GM23338 (cell line): ENCODE measurements at places on chromosomes 1 and 21. TPM values are rescaled to one million over a fixed set of nuclear protein-coding genes. Genes with fewer than 3 reads are reported as not detected.

CD48 gene
- total RNA-seq, result 0.45 TPM in 1 of 2 replicates, not detected in the other

OR10K1 gene
- not detected in 2 replicates for total RNA-seq

SHISA4 gene
- 3.8 and 9.2 TPM in 2 replicates for total RNA-seq

SETDB1 gene
- 33.0 and 47.4 TPM in 2 replicates for total RNA-seq

VANGL2 gene
- total RNA-seq, result 42.8 and 51.3 TPM in 2 replicates

BATF3 gene
- total RNA-seq, result 3.6 and 6.8 TPM in 2 replicates

TMEM82 gene
- total RNA-seq, result not detected in 2 replicates

- H3K36me3 ChIP-seq, result no peaks in the 10 kb centered on the region
- H3K4me3 ChIP-seq, result no peak overlapping the region
- no peaks in the 10 kb centered on the region for H3K27me3 ChIP-seq
- no peak overlapping the region for H3K27ac ChIP-seq
- H3K4me1 ChIP-seq, result no peaks in the 10 kb centered on the region
These were observed 17.0 kb downstream of the TFF3 start for GRCh38 chr21:42298237-42298636.

DNA sequence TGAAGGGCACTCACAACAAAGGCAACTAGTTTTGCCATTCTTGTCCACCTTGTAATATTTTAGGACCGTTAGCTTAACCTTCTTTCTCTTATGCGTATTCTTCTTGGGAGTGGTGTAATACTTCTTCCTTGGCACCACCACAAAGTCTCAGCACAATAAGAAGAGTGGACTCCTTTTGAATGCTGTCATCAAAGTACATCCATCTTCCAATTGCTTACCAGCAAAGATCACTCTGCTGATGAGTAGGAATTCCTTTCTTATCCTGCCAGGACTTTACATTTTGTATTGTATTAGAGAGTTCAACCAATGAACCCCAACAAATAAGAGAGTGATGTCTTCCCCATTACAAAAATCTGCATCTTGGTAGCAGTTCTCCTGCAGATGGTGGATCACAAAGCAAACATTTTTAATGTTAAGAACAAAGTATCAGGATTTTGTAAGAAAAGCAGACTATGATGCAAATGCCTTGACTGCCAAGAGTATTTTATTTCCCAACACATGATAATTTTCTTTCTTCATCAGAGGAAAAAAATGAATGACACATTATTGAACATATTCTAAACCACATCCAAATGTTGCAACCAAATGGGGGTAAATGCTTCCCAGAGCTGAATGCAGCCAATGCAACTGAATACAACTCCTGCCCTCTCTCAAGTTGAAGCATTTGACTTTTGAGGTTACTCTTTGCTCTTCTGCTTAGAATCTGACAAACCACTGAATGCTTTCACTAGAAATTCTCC is 5.1 kb upstream of the ARNT start:
- DNase-seq, result no peak
- H3K36me3 ChIP-seq, result no peaks in the 10 kb centered on the region
- H3K27me3 ChIP-seq, result no peaks in the 10 kb centered on the region
- no peaks in the 10 kb centered on the region for H3K4me1 ChIP-seq

- peak within 1 kb of the TSS; percentile 42; the same call in 1 of the 2 replicates for H3K27ac ChIP-seq
- H3K27me3 ChIP-seq, result 0 out of 2 replicates have a peak, but pooled peaks cover 10% of the 10 kb centered on the region
- DNase-seq, result peak; percentile 81
- H3K36me3 ChIP-seq, result no peaks in the 10 kb centered on the region
These were observed at the start of gene RNPEP for GRCh38 chr1:201982623-201983379. TSS of gene RNPEP (plus strand) at chr1:201982648. CDS start at chr1:201982667, 19 bp downstream.

DNA sequence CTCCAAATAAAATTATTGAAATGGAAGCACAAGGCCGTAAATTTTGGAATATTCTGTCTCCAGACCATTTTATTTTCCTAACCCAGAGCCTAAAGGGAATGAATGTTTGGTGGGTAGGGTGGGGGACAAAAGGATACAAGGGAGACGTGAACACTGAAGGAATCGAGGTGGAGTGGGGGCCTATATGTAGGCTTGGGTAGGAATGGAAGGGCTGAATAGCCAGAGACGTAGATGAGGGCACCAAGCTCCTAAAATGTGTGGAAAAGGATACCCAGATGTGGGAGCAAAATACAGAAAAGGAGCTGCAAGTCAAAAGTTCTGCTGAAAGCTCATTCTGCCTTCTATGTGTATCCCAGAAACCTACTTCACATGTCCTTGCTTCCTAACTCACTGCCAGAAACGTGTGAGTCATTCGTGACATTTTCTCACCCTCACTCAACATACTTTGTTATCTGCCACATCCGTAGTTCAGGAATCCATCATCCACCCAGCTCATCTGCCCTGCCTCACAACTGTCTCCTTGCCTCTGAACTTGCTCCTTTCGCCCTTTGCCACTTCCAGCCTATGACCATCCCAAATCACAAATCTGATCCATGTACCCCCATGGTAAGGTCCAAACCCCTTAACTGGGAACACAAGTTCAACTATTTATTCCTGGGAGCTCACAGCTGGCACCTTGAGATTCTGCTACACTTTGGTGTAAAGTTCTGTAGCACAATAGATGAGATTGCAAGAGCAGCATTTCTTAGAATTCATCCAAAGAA is 84.1 kb upstream of the PRDX6 start:
- H3K27me3 ChIP-seq, result no peaks in the 10 kb centered on the region
- no peak overlapping the region for H3K27ac ChIP-seq
- no peaks in the 10 kb centered on the region for H3K36me3 ChIP-seq

GRCh38 chr1:164337885-164338284 is 221.1 kb upstream of the PBX1 start:
- H3K4me1 ChIP-seq, result no peaks in the 10 kb centered on the region
- DNase-seq, result no peak
- 0 out of 2 replicates have a peak, but pooled peaks cover 3% of the 10 kb centered on the region for H3K36me3 ChIP-seq
- H3K27ac ChIP-seq, result no peak overlapping the region
- H3K4me3 ChIP-seq, result no peak overlapping the region

DNA sequence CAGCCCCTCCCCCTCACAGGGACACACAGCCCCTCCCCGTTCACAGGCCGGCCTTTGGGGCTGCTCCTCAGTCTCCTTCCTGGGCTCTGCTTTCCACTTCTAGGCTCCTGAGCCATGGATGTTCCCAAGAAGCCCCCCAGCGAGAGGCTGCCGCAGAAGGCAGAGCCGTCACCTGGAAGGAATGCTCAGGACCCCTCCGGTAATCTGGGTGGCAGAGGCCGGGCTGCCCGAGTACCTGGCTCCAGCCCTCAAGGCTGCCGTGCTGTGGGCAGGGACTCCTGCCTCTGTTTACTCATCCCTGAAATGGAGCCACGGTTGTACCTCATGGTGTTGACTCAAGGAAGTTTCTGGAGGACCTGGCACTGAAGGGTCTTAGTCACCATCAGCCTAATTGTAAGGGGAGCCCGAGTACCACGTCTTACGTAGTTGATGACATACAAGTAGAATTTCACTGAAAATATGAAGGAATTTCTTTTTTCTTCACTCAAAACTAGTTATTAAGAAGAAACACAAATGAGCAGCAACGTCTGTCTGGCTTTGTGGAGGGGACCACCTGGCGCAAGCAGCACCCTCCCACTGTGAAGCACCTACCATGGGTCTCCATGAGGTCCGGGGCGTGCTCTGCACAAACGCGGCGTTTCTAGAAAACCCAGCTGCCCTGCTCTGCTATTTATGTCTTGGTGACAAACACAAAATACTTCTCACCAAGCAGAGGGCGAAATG is 33.7 kb downstream of the PRDM15 start:
- DNase-seq, result no peak
- H3K27me3 ChIP-seq, result no peaks in the 10 kb centered on the region
- peaks cover 3% of the 10 kb centered on the region; the same call in 1 of the 2 replicates for H3K36me3 ChIP-seq
- H3K4me1 ChIP-seq, result no peaks in the 10 kb centered on the region
- peak overlapping the region; percentile 32; the same call in 1 of the 2 replicates for H3K27ac ChIP-seq

- H3K27me3 ChIP-seq, result no peaks in the 10 kb centered on the region
- no peak overlapping the region for H3K4me3 ChIP-seq
- H3K36me3 ChIP-seq, result no peaks in the 10 kb centered on the region
These were observed 27.0 kb downstream of the TTC39A start for GRCh38 chr1:51303315-51303714.

DNA sequence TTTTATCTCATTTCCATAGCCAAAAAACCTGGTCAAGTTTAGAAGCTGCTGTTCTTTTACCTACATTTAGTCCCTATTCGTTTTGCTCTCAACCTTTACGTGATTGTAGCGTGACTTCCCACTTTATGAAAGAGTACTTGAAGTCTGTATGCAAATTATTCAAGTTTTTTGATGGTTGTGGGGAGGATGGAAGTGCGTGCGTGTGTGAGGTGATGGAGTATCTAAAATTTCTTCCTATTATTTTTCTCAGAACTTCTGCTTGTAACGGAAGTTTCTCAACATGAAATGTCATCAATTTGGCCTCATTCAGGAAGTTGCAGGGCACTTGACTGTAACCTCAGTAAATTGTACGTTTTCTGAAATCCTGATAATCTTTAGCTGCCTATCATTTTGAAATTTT is 64.0 kb downstream of the SAMSN1 start:
- no peak for DNase-seq
- no peak overlapping the region for H3K27ac ChIP-seq
- H3K4me3 ChIP-seq, result no peak overlapping the region
- H3K27me3 ChIP-seq, result no peaks in the 10 kb centered on the region
- no peaks in the 10 kb centered on the region for H3K36me3 ChIP-seq
- no peaks in the 10 kb centered on the region for H3K4me1 ChIP-seq

GRCh38 chr1:38527373-38527966 is 332.1 kb downstream of the RRAGC start:
- H3K4me1 ChIP-seq, result no peaks in the 10 kb centered on the region
- H3K27me3 ChIP-seq, result no peaks in the 10 kb centered on the region
- H3K36me3 ChIP-seq, result no peaks in the 10 kb centered on the region
- DNase-seq, result peak; percentile 60
- H3K27ac ChIP-seq, result no peak overlapping the region
- no peak overlapping the region for H3K4me3 ChIP-seq

- H3K36me3 ChIP-seq, result no peaks in the 10 kb centered on the region
- no peak for DNase-seq
- peaks cover 15% of the 10 kb centered on the region for H3K4me1 ChIP-seq
- H3K4me3 ChIP-seq, result no peak overlapping the region
These were observed 1.5 kb upstream of the ATXN7L2 start for GRCh38 chr1:109482242-109482641.

DNA sequence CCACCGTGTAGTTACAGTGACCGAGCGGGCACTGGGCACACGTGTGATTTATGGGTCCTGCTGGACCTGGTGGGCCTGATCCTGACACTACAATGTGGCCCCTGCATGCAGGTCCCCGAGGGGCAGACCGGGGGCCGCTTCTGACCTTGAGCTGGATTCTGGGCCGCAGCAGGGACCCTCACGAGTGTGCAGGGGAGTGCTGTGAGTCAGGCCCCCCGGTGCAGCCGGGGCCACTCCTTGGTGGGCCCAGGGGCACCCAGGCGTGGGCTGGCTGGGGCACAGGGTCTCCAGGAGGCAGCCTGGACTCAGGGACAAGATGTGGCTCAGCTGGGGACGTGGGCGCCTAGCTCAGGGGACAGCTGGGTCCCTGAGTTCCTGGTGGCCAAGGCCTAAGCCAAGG is 77.5 kb upstream of the TTC34 start:
- no peak for DNase-seq
- H3K36me3 ChIP-seq, result no peaks in the 10 kb centered on the region
- no peaks in the 10 kb centered on the region for H3K27me3 ChIP-seq

DNA sequence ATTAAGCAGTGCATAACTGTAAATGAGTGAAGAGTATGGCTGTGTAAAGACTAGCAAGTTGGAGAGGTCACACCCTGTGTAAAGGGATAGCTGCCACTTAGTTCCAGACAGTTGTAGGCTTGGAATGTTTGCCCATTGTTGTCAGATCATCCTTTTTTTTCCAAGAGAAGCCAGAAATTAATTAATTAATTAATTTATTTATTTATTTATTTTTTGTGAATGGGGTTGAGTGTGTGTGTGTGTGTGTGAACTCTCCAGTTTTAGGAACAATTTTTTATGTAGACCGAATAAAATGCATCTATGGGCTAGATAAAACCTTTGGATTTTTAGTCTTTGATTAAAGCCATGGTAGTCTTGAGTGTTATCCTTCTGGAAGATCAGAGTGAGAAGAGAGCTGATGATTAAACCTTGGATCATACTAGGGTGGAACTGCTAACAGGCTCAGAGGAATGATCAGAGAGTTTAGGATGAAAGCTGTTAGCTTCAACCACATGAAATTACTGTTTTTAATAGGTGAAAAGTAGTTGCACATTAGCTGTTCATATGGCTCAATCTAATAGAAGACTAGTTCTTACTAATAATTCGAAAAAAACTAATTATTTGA is 58.4 kb downstream of the OSBPL9 start:
- H3K4me1 ChIP-seq, result no peaks in the 10 kb centered on the region; the same call in 1 of the 2 replicates
- no peak overlapping the region for H3K27ac ChIP-seq
- DNase-seq, result no peak
- H3K4me3 ChIP-seq, result no peak overlapping the region
- H3K27me3 ChIP-seq, result no peaks in the 10 kb centered on the region
- no peaks in the 10 kb centered on the region for H3K36me3 ChIP-seq

DNA sequence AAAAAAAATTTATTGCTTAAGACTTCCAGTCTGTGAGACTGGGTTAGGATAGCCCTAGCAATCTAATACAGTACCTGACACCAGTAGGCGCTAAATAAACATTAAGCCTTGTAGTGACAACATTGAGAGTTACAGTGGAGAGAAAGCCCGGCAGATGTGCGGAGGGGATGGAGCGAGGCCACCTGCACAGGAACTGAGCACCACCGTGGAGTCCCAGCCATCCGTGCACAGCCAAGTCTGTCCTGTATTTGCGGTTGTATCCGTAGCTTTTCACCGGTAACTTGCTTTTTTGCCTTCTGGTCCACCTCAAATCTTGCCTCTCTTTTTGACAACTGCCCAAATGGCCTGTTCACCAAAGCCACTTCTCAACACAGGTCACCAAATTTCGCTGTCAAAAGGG is 260.1 kb downstream of the GPATCH2 start:
- no peak overlapping the region for H3K27ac ChIP-seq

DNA sequence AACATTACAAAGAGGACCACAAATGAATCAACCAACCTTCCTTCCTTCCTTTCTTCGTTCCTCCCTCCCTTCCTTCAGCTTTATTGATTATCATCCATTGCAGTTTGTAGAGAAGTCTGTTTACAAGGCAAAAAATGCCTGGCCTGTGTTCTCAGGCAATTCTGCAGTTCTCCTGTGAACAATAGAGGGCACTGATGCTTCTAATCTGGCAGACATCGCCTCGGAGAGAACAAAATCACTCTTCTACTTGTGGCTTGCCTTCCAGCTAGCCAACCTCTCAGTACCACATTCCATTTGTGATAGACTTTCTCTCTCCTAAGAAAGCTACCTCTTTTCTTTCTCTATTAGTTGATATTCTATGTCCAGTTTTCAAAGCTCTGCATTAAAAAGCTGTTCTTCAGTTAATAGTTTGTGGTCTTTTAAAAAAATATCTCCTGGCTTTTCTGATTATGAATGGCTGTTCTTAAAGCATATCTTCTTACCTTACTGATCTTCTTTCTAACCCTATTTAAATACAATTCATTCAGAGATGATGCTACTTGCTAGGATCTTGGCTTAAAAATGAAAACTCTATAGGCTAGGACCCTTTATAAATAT is 26.9 kb upstream of the ESRRG start:
- H3K27ac ChIP-seq, result no peak overlapping the region
- H3K4me3 ChIP-seq, result no peak overlapping the region
- H3K36me3 ChIP-seq, result no peaks in the 10 kb centered on the region
- DNase-seq, result peak; percentile 86
- no peaks in the 10 kb centered on the region for H3K4me1 ChIP-seq
- H3K27me3 ChIP-seq, result no peaks in the 10 kb centered on the region

- no peaks in the 10 kb centered on the region for H3K36me3 ChIP-seq
- DNase-seq, result peak; percentile 1
- no peaks in the 10 kb centered on the region for H3K27me3 ChIP-seq
- H3K4me1 ChIP-seq, result no peaks in the 10 kb centered on the region
- no peak overlapping the region for H3K4me3 ChIP-seq
These were observed 50.1 kb upstream of the RGS21 start for GRCh38 chr1:192266645-192267044.
